ENCODE measurements at places on chromosomes 6 and 20. TPM values are rescaled to one million over a fixed set of nuclear protein-coding genes. Genes with fewer than 3 reads are reported as not detected.

Gene VGLL2
- total RNA-seq, result not detected

Gene SOBP
- 1.3 TPM for total RNA-seq

Gene LPA
- not detected for total RNA-seq

Gene DACT2
- not detected for total RNA-seq

Gene OR2J3
- not detected for total RNA-seq
